NCI-H1417 treated with DMSO at 0.1 percent for 48 hours (cell line): ENCODE measurements at places on chromosomes 16 and 17.

GRCh38 chr17:18896947-18897346 is 39.0 kb downstream of the PRPSAP2 start:
- no peak for DNase-seq

DNA sequence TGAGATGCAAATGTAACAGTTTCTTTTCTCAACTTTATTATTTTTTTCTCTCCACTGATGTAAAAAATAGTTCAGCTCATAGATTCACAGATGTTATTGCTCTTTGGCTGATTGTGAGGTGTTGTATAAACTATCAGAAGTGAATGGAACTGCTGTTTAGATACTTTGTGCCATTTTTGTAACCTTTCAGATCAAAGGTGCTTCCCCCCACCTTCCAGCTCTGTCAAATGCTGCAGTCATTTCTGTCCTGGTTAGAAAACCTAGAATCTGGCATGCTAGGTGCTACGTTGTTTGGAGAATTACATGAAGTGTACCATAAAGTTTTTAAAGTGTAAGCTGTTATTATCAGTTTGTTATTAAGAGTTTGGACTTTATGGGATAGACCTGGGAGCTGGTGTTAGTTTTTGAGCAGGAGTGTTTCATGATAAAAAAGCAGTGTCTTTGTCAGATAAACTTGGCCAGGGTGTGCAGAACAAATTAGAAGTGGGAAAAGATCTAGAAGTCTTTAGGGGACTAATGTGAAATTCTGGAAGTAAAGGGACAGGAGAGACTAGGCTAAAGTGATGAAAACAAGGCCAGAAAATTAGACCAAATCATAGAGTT is 1.8 kb upstream of the WIPI1 start:
- DNase-seq: no peak

DNA sequence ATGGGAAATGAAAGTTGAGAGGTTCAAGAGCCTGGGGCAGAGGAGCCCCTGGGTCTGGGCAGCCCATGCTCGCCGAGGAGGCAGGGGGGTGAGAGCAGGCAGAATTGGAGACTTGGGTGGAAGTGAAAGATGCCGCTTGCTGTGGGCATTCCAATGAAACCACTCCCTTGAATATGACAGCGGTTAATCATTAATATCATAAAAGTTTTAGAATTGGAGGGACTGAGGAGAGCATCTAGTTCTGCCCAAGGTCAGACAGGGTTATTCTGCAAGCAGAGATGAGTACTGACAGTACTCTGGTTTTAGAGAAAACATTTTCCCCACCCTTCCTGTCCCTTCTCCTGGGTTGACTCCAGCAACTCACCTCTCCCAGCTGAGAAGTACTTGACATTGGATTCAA is 180.2 kb downstream of the MSI2 start:
- DNase-seq: no peak

GRCh38 chr16:85625485-85626117 is 12.5 kb downstream of the GSE1 start:
- no peak for DNase-seq

- no peak for DNase-seq
These were observed 1.3 kb downstream of the ZNF750 start for GRCh38 chr17:82838386-82839063.

GRCh38 chr17:49110509-49110908 is 22.1 kb upstream of the B4GALNT2 start:
- no peak for DNase-seq

GRCh38 chr16:14151256-14152030 is 80.3 kb downstream of the MRTFB start:
- no peak for DNase-seq

GRCh38 chr16:71426069-71426879 is 15.6 kb downstream of the TLE7 start:
- peak; percentile 2 for DNase-seq

DNA sequence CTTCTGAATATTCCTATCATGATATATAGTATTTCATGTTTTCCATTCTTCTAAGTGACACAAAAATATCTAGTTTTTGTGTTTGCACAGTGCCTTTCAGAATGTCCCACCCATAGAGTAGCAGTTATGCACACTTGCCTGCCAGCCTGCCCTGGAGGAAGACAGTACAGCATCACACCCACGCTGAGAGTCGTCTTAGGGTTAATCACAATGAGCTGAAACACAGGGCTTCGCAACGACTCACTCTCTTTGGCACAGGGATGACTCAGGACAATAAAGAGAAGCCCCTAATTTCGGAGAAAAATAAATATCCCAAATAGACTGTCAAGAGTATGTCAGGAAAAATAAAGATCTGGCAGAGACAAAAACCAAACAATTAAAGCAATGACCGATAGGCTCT is 11.6 kb upstream of the NDUFAB1 start:
- DNase-seq: no peak

- DNase-seq: no peak
These were observed 9.4 kb upstream of the ARHGAP23 start for GRCh38 chr17:38418693-38419507.

DNA sequence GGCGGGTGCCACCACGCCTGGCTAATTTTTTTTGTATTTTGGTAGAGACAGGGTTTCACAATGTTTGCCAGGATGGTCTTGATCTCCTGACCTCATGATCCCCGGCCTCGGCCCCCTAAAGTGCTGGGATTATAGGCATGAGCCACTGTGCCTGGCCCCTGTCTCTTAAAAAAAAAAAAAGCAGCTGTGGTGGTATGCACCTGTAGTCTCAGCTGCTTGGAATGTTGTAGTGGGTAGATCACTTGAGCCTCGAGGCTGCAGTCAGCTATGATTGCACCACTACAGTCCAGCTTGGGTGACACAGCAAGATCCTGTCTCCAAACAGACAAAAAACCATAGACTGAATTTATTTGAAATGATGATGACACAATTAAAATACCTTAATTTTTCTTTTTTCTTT is 24.3 kb downstream of the CDK12 start:
- no peak for DNase-seq

- DNase-seq: no peak
These were observed 54.8 kb downstream of the PSMD12 start for GRCh38 chr17:67311575-67311974.

- DNase-seq: no peak
These were observed 38.2 kb downstream of the PSME3IP1 start for GRCh38 chr16:57147381-57148221.

GRCh38 chr16:4212211-4212933 is 29.5 kb downstream of the SRL start:
- no peak for DNase-seq

DNA sequence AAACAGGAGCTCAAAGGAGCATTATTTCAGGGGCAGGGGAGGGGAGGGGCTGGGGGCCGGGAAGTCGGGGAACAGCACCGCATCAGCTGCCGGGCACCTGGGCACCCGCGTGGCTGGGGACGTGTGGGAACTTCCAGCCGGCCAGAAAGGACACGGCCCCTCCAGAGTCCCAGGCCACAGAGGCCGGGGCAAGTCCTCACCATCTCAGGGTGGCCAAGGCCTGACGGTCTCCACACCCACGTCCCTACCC is 1.1 kb downstream of the PGAP6 start:
- DNase-seq: no peak

GRCh38 chr17:62670202-62670821 is 42.8 kb downstream of the MRC2 start:
- DNase-seq: no peak

DNA sequence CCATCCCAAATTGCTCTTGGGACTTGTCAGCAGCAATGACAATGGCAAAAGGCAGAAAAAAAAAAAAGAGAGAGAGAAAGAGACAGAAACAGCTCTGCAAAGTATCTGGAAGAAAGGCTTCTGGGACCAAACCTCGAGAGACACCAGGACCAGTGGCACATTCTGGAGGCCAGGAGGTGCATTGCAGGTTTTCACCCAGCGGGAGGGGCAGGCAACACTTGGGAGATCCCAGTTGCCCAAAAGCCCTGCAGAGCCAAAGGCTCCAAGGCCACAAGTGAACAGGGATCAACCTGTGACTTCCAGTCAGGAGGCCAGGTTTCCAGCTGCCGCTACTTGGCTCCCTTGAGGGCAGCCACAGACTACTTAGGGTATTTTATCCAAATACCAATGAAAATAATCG is 110.8 kb upstream of the CDH5 start:
- no peak for DNase-seq

DNA sequence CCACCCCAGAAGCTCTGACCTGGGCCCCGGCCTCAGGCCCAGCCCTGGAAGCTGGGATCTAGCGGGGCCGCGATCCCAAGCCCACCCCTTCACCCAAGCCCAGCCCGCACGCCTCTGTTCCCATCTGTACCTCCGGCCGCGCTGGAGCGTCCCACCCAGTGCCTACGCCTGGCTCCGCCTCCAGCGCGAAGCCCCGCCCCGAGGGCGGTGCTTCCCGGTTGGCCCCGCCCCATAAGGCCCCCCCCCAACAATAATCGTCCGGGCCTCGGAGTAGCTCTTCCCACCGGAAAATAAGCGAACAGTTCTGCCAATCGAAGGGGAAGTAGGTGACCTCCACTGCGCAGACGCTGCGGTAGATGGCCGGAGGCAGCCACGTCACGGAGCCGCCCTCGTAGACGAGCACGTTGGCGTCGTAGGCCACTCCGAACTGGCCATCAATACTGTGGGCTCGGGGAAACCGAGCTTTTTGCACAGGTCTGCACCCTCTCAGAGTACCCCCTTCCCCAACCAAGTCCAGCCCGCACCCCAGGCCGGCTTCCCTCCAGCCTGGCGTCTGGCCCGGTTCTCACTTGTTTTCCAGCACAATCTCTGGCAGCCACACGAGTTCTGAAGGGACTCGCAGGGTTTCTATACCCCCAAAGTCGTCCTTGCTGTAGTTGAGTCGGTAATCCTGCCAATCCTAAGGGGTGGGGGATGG is 1.1 kb downstream of the CHRNE start:
- DNase-seq: no peak

GRCh38 chr16:19809121-19809635 is 75.5 kb downstream of the GPRC5B start:
- no peak for DNase-seq

- no peak for DNase-seq
These were observed 792 bp downstream of the TMEM231 start for GRCh38 chr16:75555213-75555706.

- DNase-seq: no peak
These were observed 39.3 kb downstream of the MSI2 start for GRCh38 chr17:57295526-57296023.

- DNase-seq: no peak
These were observed 802.5 kb downstream of the CDH8 start for GRCh38 chr16:61233713-61234112.

DNA sequence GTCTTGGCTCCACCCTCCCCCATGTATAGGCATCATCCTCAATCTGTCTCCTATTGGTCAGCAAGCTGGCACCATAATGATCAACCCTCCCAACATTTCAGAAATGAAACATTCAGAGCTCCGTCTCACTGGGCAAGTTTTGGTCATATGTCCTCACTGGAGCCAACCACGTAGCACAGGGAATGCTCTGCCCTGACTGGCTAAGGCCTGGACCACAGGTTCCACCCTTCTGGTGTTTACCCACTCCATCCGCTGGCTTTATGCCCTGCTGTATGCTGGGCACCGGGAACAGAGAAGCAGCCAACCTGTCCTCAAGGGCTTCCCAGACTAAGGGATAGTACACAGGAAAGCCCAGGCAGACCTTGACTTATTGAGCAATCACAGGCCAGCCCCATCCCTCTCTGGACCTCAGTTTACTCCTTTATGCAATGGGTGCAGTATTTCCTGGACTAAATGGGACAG is 20.5 kb downstream of the MYO15A start:
- no peak for DNase-seq

GRCh38 chr17:78883533-78884131 is 19.4 kb downstream of the CEP295NL start:
- peak; percentile 51 for DNase-seq

GRCh38 chr17:77609553-77610517 is 348.7 kb upstream of the TNRC6C start:
- no peak for DNase-seq

GRCh38 chr17:47286198-47286914 is 32.7 kb downstream of the ITGB3 start:
- no peak for DNase-seq

- no peak for DNase-seq
These were observed 3.1 kb upstream of the WWOX start for GRCh38 chr16:78096386-78096785.

DNA sequence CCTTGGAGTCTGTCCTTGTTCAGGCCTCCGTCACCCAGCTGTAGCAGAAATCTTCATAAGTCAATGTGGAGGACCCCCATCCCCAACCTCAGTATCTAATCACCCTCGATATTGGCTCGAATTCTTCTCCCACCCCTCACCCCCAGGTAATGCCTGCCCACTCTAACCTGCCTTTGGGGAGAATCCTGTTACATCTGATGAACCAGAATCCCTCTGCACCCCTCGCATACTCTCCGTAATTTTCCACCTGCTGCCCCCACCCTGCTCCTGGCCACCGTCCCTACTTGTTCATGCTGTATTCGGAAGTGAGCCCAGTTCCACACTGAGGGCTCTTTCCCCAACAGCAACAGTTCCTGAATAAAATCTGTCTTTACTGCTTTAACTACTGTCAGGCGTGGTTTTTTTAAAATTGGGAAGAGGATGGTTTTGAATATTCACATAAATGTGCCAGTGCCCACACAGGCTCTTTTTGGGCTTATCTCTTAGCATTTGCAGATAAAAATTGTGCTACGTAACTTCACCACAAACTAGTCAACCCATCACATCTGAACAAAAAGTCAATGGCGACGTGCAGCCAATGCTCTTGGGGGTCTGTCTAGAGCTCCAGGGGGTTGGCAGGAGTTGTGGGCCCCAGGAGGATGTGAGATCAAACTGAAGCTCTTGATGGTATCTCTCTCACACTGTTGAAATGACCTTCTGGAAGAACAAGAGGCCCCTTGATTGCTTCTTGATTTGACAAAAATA is 73.7 kb downstream of the NETO2 start:
- DNase-seq: no peak

DNA sequence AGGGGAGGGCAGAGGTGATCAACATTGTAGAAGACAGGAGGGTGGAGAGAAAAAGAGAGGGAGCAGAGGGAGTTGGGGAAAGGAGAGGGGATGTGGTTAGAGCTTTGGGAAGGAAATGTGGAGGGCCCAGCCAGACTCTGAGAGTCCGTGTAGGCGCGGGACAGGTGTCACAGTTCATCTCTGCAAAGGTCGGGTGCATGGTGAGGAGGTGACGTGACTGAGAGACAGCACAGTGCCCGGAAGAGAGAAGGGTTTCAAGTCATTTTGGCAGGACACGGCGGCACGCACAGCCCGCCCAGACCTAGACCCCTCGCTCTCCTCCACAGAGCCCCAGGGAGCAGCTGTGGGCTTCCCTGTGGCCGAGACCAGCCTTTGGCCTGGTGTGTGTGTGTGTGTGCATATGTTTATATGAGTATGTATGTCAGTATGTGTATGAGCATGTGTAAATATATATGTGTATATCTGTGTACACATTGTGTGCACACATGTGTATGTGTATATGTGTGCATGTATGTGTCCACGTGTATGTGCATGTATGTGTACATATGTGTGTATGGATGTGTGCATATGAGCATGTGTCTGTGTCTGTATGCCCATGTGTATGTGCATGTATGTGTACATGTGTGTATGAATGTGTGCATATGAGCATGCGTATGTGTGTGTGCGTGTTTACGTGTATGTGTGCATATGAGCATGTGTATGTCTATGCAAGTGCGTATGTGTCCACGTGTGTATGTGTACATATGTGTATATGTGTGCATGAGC is 104.6 kb downstream of the SEC14L1 start:
- no peak for DNase-seq

- DNase-seq: no peak
These were observed 21.5 kb upstream of the BRIP1 start for GRCh38 chr17:61884864-61885263.
